B cell (primary cell): ENCODE measurements at places on chromosomes 13 and 19. TPM values are rescaled to one million over a fixed set of nuclear protein-coding genes. Genes with fewer than 3 reads are reported as not detected.

The SIGLEC8 gene
- not detected in 2 replicates for total RNA-seq

The PRR22 gene
- 5.4 and 5.6 TPM in 2 replicates for total RNA-seq

GRCh38 chr13:20151612-20152011, 9.2 kb downstream of the GJA3 start:
- DNase-seq: no peak

GRCh38 chr13:110319774-110320509, 12.9 kb downstream of the COL4A2 start:
- DNase-seq: no peak

The THAP8 gene
- total RNA-seq: 3.9 and 4.5 TPM in 2 replicates

- no peak for DNase-seq
Measured at GRCh38 chr13:72221276-72221962, 354.4 kb upstream of the DACH1 start.

DNA sequence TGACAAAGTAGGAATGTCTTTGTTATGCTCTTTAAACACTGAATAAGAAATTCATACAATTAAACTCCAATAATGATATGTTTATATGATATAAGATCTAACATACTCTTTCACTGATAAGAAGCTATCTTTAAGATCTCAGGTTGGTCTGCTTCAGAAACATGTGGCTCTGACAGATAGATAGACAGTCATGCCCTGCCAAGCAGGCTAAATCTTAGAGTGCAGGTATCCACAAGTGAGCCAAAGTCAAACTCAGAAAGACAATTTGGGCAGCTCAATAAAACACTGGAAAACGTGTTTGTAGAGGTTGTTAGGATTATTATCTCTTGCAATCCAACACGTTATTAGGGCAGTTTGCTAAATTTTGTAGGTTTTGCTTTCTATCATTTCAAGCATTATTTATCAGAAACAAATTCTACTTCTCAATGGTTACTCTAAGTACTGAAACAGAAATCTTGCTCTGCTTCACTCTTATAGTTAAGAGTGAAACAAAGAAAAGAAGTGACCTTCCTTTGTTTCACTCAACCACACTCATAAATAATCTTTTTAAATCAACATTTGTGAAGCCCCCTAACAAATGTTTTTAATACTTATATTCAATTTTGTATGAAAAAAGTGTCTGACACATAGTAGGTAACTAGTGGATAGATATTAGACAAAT, 1255.6 kb downstream of the DIAPH3 start:
- no peak for DNase-seq

- no peak for DNase-seq
Measured at GRCh38 chr19:30111021-30111855, 169.2 kb downstream of the URI1 start.

The LHFPL6 gene
- 0.15 TPM in 1 of 2 replicates, not detected in the other for total RNA-seq

The TNFRSF19 gene
- not detected in 2 replicates for total RNA-seq

DNA sequence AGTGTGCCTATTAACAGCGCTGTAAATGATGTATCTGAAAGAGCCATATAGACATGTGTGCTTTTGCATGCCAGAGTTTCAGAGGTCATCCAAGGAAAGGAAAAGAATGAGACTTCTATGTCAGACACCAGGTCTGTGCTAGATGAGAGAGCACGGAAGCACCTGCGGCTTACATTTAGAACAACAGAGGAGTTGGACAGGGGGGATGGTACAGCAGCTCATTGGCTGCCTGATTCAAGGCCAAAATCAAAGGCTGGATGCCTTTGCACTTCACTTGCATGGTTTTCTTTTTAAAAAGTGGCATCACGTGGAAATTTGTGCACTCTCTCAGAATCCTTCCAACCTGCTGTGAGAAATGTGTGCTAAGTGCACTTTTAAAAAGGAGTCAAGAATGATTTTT, 32.8 kb upstream of the AMER2 start:
- no peak for DNase-seq

The LINGO3 gene
- total RNA-seq: 3.9 and 4.8 TPM in 2 replicates

DNA sequence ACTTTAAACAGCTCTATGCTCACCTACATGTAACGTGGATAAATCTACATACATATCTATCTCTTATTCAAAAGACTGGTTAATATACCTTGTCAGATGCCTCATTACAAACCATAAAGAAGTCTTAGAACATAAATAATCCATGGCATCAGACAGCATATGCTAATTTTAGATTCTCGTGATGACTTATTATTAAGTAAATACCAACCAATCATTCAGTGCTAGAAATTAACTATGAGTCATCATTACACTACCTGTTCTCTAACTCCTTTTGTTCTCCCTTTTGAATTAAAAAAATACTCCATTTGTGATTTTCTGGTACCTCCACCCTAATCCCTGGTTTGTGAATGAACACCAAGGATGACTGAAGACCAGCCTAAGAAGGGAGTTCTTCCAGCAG, 754.3 kb upstream of the ARGLU1 start:
- no peak for DNase-seq

GRCh38 chr19:9620842-9621155, 233 bp downstream of the ZNF561 start:
- DNase-seq: no peak

GRCh38 chr13:100957741-100958140, 283.1 kb upstream of the TMTC4 start:
- DNase-seq: no peak

DNA sequence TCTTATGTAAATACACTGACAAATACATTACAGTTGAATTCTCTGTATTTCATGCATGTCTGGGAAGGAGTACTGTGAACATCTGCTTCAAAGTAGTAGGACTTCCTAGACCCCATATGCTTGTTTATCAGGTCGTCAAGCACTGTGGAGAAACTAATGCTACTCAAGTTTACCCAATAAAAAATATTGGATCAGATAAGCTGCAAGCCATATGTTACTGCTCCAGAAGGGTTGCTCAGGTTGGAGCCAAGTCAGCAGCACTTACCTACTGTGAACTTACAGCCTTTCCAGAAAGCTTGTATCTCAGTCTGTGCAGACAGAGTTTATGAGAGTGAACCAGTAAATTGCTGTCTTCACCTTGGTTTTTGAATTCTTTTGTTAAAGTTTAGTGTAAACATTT, 36.2 kb downstream of the SLAIN1 start:
- no peak for DNase-seq

DNA sequence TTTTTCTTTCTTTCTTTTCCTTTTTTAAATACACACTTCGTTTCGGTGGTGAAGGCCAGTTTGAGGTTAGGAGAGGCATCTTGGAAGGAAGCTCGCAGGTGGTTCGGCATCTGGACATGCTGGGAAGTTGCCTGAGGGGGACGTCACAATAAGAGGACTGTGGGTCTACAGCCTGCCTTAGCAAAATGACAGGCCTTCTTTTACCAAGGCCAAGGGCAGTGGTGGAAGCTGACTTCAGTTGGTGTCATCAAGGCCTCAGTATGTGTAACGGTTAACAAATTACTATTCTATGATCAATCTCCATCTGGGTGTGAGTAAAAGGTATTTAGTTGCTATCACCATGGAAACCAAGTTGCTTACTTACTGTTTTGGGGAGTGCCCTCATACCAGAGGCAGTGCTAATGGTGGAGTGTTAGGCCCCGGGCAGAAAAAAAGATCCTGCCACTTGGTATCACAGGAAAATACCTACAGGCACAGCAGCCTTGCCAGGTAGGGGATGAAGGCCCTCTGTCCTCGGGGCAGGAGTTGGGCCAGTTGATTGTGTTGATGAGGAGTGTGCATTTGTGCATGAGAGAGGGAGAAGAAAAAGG, 10.3 kb downstream of the ACTN4 start:
- no peak for DNase-seq

- DNase-seq: no peak
Measured at GRCh38 chr19:46928951-46929350, 68.2 kb downstream of the ARHGAP35 start.

GRCh38 chr19:18660051-18660910, 23.2 kb upstream of the CRTC1 start:
- DNase-seq: no peak

The CPB2 gene
- not detected in 2 replicates for total RNA-seq

The HSD17B14 gene
- total RNA-seq: 2.9 and 5.1 TPM in 2 replicates

- no peak for DNase-seq
Measured at GRCh38 chr13:86976521-86977324, 694.4 kb upstream of the SLITRK5 start.

DNA sequence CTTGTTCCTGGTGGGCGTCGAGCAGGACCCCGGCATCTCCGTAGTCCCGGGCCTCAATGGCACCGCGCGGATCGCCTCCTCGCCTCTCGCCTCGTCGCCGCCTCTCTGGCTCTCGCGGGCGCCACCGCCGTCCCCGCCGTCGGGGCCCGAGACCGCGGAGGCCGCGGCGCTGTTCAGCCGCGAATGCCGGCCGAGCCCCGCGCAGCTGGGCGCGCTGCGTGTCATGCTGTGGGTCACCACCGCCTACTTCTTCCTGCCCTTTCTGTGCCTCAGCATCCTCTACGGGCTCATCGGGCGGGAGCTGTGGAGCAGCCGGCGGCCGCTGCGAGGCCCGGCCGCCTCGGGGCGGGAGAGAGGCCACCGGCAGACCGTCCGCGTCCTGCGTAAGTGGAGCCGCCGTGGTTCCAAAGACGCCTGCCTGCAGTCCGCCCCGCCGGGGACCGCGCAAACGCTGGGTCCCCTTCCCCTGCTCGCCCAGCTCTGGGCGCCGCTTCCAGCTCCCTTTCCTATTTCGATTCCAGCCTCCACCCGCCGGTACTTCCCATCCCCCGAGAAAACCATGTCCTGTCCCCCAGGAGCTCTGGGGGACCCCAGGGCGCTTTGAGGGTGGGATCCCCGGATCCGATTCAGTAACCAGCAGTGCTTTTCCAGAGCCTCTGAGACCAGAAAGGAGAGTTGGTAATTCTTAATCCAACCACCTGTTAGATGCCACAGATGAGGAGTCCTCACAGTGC, 885 bp downstream of the MLNR start:
- DNase-seq: no peak

GRCh38 chr13:42777467-42777866, 3.9 kb upstream of the FAM216B start:
- no peak for DNase-seq

- no peak for DNase-seq
Measured at GRCh38 chr13:40595693-40596092, 70.7 kb downstream of the FOXO1 start.

DNA sequence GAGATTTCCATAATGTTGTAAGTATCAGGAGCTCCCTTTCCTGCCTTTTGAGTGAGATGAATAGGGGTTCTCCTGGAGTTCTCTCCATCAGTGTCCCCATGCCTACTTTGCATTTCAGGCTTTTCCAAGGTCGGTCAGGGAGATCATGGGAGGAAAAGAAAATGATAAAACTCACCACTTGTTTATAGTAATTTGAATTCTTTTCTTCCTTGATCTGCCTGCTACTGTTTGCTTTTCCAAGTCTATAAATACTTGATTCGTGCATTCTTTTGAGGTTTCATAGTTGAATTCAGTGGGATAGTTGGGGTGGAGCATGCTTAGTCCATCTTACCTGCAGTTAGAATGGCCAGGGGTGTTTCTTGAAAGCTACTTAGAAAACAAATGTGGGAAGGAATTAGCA, 51.5 kb downstream of the PCCA start:
- no peak for DNase-seq

- no peak for DNase-seq
Measured at GRCh38 chr13:25571237-25571636, 199.5 kb downstream of the ATP8A2 start.

DNA sequence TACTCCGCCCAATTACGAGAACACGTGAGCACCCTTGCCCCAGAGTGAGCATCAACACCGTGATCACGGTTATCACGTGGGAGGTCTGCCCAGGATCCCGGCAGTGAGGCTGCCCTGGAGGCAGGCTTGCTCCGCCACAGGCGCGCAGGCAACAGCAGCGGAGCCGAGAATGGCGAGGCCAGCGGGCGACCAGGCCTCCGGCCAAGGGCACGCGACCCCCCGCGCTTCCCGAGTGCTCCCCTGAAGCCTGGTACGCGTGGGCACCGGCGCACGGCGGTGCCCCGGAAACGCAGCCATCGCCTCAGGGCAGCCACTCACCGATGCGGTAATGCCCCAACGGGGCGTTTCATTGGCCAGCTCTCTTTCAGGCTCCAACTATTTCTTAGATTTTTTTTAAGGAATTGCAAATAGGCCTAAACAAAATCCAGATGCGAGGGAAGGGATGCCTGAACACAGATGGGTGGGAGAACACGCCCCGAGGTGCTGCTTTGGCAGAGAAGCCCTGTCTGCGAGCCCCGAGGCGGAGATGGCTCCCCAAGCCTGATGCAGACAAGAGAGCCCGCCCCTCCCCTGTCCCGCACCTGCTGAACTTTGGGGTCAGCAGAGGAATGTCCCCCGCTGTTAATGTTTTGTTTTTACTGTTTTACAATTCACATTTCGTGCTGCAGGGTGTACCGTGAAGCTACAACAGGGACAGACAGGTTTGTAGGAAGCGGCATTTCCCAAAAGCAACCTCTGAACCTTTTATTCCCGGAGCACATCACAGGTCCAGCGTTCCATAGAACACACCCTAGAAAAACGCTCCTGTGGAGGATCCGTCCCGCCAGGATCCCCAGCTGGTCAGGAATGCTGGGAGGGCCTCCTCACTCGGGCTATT, 132.7 kb downstream of the ZDHHC20 start:
- DNase-seq: peak; percentile 34

- DNase-seq: no peak
Measured at GRCh38 chr13:66347486-66348117, 882.5 kb downstream of the PCDH9 start.

DNA sequence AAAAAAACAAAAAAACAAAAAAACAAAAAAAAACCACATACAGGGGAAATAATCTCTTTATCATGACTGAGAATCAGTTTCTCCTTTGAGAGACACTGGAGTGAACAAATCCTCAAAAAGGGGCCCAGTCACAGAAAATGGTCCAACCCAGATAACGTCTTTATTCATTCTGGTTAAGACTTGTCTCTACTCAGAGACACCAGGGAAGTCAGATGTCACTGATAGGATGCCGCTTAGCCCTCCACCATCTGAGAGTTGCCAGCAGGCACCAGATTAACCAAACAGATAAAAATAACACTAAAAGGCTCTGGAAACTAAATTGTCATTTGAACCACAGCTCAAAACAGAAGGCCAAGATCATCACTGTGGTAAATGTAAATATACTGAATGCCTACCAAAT, 1163.4 kb upstream of the ATXN8OS start:
- no peak for DNase-seq

DNA sequence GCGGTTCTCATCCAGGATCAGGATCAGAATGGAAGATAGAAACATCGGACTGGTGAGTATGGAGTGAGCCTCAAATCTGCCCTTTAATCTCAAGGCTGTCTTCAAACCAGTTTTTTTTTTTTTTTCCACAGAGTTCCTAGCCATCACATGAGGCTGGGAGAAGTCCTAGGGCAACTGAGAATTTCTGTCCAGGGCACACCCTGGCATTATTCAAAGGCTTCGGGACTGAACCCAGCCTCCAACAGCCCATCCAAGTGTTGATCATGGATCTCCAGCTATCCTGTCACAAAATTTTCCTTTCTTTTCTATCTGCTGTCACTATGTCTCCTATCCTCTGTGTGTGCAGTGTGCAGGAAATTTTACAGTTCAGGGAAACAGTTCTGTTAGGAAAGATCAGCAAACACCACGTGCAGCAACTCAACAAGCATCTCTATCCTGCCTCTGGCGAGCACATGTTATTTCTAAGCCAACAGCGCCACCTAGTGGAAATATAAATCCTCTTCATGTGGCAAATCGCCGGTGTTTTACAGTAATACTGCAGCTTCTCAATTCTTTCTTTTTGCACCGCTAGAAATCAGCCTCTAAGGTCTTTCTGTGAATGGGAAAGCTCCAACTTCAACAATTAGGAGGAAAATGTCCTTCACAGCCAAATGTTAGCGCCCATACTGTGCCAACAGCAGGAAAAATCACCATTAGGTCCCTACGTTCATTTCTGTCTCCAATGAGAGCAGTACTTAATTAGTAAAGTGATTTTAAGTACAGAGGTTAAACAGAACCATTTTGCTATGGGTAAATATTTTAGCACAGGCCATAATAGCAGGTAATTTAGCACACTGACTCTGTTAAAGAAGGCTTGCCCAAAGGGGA, 21.4 kb upstream of the ZNF181 start:
- peak; percentile 83 for DNase-seq
